G401 (cell line): ENCODE measurements at places on chromosomes 11 and 22. TPM values are rescaled to one million over a fixed set of nuclear protein-coding genes. Genes with fewer than 3 reads are reported as not detected.

- DNase-seq, result no peak
Measured at GRCh38 chr11:76588455-76589325, 81.9 kb downstream of the LRRC32 start.

- DNase-seq, result no peak
Measured at GRCh38 chr11:58780578-58780977, 48.8 kb upstream of the GLYAT start.

- DNase-seq, result no peak
Measured at GRCh38 chr11:46564459-46564858, 29.4 kb downstream of the AMBRA1 start.

Gene USP35
- total RNA-seq, result 7.5 and 12.7 TPM in 2 replicates

Gene LDLRAD3
- total RNA-seq, result 4.5 and 13.0 TPM in 2 replicates
